ENCODE measurements at places on chromosomes 13 and 19.

- DNase-seq = no peak
These were observed 246.5 kb downstream of the FGF9 start for GRCh38 chr13:21917086-21918015.

- DNase-seq = no peak
These were observed 344.1 kb upstream of the TMTC4 start for GRCh38 chr13:101018720-101019119.

DNA sequence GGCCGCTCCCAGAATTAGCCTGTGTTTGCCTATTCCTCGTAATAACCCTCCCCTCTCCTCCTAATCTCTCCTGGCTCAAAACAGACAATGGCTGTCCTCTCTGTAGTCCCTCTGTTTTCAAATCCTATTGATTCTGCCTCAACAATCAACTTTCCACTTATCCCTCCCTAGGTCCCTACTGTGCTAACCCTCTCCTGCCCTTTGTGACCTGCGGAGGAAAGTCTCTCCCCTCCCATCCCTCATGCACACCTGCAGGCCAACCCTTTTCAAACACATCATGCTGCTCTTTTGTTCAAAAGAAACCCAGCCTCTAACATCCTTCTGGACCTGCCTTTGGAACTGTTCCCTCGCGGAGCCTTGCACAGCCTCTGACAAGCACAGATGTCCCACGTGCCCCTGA, 37.3 kb downstream of the CILP2 start:
- no peak for DNase-seq

GRCh38 chr19:15588265-15588664, 26.8 kb upstream of the CYP4F8 start:
- DNase-seq = no peak

DNA sequence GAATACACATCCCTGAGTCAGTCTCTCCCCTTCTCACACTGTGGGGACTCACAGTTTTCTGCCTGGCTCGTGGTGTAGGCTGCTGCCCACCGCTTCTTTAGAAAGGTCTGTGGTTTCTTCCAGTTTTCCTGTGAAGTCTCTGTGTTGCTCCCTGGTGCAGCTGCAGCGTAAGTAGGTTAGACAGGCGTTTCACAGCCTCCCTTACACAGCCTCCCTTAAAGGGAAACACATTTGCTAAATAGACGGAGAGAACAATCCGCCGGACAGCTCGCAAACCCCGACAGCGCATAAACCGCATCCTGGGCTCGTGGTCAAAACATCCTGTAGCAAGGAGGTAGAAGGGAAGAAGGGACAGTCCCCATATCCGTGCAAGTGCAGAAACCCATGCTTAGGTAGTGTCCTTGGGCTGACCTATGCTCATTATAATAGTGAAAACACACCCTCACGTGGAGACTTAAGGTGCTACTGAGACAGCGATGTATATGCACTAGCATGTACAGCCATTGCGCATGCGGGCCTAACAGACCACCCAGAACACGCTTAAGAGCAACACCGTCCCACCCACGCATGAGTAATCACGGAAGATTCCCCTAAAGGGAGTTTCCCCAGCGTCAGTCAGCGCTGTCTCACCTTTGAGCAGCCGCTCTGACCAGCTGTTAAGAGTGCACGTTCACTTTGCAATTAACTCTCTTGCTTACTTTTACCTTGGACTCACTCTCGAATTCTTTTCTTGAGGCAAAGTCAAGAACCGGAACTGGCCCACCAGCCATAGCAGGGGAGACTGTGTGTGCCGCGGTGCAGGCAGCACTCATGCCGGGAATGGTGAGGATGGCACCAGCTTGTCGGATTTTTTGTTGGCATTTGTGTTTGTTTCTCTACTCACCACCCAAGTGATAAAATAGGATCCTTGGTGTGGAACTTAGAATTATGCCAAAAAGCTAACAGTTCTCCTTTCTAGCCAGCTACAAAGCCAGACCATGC, 16.6 kb downstream of the SIGLEC8 start:
- no peak for DNase-seq

GRCh38 chr13:34911159-34911558, 30.9 kb upstream of the NBEA start:
- no peak for DNase-seq
